Type B pancreatic cell (in vitro differentiated cells): ENCODE measurements at places on chromosomes 4 and X.

DNA sequence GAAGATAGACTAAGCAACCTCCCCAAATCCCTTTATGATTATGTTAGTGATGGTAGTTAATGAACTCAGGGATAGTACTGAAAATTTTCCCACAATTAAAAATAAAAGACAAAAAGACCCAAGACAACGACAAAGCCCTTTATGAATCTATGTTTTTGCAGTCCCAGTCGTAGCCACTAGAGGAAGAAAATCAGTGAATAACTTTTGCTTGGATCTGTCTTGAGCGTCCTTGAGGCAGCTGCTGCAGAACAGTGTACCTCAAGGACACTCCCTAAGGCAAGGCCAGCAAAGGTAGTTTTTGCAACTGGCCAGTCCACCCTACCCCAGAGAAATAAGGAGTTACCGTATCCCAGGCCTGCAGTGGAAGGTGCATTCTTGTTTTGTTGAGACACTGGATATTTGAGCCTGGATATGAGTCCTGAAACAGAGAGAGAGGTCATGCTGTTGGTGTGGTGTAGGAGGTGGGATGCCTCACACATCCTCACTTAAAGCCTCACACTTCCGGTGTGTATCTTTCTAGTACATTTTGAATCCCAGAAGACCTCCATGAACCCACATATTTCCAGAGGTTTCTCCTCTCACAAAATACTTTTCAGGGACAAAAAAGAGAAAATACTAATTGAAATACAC, 8.7 kb upstream of the TIMM8A start:
- no peak for DNase-seq

- DNase-seq: no peak
Observed at GRCh38 chr4:67030636-67031035, 514.7 kb downstream of the CENPC start.

DNA sequence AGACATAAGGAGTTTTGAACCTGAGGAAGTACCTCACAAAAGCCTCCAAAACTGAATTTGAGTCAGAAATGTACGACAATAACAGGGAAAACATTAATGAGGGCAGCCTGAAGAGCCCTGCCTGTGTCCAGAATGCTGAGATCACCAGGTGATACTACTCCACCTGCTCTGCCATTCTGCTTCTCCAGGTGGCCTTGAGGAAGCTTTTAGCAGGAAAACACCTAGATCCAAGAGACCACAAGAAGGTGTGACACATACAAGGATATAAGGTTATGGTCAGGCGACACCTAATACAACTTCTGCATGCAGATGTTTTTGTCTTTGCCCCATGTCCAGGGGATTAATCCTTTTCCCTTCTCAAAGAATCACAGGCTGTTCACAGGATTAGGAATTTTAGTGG, 15.3 kb downstream of the SOWAHB start:
- DNase-seq: no peak

DNA sequence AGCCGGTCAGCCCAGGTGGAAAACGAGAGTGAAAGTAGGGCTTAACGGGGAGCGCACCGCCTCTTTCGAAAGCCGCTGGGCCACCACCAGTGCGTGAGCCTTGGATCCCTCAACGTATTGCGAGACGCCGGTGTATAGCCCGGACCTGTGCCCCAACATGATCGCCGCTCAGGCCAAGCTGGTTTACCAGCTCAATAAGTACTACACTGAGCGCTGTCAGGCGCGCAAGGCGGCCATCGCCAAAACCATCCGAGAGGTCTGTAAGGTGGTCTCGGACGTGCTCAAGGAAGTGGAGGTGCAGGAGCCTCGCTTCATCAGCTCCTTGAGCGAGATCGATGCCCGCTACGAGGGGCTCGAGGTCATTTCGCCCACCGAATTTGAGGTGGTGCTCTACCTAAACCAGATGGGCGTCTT, 929 bp downstream of the MAB21L2 start:
- DNase-seq: no peak

DNA sequence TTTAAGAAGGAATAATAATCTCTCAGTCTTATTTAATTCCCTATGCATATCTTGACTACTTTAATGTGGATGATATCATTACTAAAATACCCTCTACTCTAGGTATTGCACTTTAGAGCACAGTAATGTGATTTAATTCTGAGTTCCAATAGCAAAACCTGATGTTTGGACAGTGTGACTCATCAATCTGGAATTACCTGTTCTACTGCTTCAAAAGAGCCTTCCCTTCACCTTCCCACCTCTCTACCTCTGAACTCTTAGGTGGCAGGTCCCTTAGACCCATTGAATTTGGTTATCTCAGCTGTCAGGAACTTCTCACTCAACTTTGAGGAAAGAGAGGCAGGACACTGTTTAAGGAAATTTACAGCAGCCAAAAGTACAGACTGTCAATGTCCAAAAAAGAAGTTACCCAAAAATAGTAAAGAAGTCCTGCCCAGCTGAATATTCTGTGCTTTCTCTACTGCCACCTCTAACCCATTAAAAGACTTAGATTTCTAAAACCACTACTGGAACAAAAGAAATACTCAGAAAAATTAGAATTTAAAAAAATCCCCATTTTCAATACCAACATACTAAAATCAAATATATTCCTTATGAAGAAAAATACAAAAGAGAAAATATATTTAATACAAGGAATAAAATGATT, 123.1 kb upstream of the GPM6A start:
- no peak for DNase-seq
